ENCODE measurements at places on chromosomes 11 and 22.

DNA sequence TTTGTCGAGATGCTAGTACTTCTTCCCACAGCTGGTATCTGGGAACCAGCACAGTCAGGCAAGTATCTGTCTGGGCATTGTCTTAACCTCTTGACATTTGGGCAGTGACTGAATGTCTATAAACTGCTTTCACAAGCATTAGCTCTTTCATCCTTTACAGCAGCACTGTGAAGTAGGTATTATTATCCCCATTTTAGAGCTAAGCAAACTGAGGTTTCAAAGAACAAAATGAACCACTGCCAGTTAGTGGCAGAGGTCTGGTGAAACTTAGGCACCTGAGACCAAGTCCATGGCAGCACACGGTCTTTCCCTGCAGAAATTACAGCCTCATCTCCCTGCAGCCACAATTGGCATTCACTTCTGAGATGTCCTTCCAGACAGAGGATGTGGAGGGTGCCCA, 111.0 kb upstream of the TBCEL start:
- no peak for DNase-seq

DNA sequence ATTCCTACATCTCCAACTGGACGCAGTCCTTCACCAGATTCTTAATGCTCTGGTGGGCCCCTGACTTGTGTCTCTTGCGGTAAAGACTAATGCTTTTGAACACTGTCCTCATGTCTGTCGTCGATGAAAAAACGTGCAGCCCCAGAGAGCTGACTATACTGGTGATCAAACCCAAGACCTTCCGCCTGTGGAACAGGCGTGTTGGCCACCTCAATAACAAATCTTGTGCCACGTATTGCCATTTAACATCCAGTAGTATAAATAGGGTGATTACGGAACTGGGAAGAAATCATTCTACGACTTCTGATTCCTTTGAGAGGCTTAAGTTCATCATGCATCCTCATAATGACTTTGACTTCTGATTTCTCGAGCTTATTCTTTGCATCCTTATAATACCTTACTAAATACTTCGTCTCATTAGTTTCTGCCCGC, 45.6 kb downstream of the OR4D9 start:
- DNase-seq: no peak

- no peak for DNase-seq
Measured at GRCh38 chr22:37970864-37971263, 13.5 kb downstream of the SOX10 start.

GRCh38 chr11:77039491-77040400, 5.5 kb downstream of the B3GNT6 start:
- peak; percentile 87 for DNase-seq

- no peak for DNase-seq
Measured at GRCh38 chr22:48301421-48301820, 1526.3 kb downstream of the BRD1 start.

DNA sequence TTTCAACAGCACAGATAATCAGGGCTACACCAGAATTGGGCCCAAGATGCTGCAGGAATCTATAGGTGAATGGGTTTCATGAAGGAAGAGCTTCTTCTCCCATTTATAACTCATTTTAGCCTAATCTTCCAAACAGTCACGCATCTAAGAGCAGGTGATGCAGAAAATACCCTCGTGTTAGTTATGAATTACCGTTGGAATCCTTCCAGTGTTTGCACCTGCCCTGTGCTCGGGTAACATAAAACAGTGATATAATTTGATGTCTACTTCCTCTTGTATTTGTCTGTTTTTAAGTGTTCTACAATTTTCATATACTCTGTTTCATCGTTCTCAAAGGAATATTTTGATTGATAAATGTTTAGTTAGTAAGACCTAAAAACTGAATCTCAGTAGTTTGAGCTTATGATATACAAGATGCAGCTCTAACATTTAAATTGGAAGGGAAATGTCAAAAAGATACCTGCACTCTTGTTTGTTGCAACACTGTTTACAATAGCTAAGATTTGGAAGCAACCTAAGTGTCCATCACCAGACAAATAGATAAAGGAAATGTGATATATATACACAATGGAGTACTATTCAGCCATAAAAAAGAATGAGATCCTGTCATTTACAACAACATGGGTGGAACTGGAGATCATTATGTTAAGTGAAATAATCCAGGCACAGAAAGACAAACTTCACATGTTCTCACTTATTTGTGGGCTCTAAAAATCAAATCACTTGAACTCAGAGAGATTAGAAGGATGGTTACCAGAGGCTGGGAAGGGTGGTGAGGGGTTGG, 42.1 kb downstream of the PPARA start:
- no peak for DNase-seq

DNA sequence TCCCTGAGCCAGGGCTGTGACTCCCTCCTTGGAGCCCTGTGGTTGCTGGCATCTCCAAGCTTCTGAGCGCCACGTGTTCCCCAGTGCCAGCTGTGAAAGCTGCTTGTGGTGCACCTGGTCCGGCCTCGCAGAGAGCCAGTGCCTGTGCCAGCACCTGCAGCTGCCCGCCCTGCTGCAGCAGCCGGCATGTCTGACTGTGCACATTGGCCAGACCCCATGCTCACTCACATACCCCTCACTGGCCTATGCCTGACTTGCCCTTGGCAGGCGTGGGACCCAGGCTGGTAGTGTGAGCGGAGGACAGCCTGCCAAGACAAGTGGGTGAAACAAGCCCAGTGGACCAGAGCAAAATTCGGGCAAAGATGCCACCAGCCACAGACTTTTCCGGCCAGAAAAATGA, 9.8 kb downstream of the MRPL48 start:
- peak; percentile 85 for DNase-seq

DNA sequence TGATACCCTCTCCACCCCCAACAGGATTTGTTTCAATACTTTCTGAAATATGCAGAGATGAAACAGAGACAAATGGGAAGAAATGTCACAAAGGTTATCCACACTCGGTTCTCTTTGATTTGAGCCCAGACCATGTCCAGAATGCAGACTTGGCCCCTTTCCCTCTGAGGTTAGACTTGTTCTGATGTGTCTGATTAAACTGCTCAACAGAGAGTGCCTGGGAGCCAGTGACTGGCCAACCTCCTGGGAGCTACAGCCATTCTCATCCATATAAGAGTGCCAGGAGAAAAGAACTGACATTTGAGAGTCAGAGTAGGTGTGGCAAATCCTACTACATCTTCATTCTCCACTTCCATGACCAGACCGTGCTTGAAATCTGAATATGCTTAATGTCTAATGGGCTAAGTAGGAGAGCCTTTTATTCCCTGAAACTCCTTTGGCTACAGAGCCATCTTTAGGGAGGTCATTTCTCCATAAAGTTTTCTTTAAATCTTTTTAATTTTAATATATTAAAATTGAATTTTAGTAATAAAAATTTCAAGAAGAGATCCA, 201.4 kb downstream of the BLID start:
- no peak for DNase-seq

GRCh38 chr22:44574057-44574639, 76.1 kb upstream of the RTL6 start:
- DNase-seq: no peak

DNA sequence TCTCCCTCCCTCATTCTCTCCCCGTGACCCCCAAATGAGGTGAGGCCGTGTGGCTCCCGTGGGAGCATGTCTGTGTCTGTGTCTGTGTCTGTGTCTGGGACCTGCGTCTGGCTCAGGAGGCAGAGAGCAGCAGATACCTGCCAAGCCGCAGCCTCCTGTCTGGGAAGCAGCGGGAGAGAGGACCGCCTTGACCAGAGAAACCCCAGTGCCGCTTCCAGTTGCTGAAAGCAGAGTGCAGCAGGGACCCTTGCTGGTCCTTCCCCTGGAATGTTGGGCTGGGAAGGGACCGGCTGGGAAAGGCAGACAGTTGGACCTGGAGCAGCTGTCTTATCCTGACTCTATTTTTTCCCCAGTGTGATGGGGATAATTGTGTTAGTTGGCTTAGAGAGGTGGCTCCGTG, 525 bp downstream of the CSDC2 start:
- DNase-seq: no peak

DNA sequence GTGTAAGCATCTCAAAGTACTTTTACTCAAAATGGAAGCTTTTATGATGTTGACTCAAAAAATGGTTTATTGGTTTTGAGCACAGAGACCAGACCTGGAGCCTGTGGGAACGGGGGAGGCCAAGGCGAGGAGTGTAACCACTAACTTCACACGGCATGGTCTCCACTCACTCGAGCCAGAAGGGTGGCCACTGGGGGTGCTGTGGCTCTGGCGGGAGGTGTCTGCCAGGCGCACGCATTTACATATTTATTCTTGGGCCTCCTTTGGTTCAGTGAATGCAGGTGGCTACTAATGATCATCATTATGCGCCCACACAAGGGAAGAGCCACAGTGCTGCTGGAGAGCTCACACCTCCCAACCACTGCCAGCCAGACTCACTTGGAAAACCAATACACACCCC, 64.6 kb downstream of the FLRT1 start:
- DNase-seq: peak; percentile 48

GRCh38 chr11:125229916-125230315, 65.4 kb downstream of the PKNOX2 start:
- DNase-seq: no peak

DNA sequence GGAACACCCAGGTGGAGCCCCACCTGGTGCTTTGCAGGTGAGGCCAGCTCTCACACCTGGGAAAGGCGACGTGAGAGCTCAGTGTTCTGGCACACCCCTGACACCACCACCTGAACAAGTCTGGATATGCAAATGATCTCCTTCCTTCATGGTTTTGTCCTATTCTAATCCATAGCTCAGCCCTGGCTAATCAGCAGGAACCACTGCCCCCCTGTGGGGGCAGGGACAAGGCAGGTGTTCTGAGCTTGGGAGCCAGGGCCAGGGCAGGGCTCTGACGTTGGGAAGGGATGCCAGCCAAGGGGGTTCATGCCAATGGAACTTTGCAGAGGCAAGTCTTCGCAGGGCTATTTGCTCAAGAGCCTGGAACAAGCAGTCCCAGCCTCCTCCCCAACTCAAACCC, 144.2 kb downstream of the TRIM29 start:
- no peak for DNase-seq

All from posterior cingulate gyrus (tissue), 11 donors.